Muscle of arm (tissue), 14 donors: ENCODE measurements at places on chromosomes 1 and 21. TPM values are rescaled to one million over a fixed set of nuclear protein-coding genes. Genes with fewer than 3 reads are reported as not detected.

DNA sequence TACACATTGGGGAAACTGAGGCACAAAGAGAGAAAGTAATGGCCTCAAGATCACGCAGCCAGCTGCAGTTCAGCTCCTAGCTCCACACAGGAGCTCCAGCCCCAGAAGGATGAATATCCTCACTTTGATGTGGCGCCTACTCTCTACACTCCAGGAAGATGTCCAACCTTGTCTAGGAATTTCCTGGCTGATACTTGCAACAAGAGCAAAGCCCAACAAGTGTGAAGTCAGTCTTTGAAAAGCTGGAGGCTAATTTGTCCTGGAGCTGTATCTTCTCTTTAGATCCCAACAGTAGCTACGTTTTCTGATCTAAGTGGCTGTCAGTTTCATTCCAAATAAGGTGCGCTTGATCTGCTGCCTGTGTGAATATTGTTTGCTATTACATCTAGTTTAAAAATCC, 344.9 kb downstream of the PTPRU start:
- no peak for DNase-seq

MAP10 gene
- 2.9 TPM for polyA plus RNA-seq

DNA sequence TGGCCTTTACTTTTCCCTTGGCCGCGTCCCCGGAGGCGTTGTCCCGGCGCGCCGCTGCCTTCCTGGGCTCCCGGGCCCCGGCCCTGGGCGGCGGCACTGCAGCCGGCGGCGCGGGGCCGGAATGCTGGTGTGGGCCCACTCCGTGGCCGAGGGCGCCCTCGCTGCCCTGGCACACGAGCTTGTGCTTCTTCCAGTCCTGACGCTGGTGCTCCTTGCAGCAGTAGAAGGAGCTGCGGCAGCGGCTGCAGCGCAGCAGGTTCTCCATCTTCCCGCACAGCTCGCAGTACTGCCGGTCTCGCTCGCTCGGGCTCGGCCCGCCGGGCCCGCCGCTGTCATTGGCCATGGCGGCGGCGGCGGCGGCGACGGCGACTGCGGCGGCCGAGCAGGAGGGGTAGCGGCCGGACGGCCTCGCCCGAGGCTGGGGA, 529 bp downstream of the EGLN1 start:
- peak; percentile 30 for DNase-seq

DNA sequence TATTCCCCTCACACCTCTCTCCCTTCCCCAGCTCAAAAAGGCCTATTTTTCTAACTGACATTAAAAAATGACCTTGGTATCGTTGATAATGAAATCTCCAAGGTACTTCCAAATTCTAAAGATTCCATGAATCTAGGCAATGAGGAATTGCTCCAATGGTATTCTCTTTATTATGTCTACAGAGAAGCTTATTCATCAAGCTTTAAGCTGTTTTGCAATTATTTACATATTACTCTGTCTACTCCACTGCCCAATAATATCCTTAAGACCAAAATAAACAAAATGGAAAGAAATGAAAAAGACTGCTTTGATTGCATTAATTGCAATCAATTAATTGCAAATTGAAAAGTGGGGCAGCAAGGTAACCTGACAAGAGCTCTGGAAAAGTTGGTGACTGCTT, 7.9 kb downstream of the PLPP3 start:
- DNase-seq = no peak

DNA sequence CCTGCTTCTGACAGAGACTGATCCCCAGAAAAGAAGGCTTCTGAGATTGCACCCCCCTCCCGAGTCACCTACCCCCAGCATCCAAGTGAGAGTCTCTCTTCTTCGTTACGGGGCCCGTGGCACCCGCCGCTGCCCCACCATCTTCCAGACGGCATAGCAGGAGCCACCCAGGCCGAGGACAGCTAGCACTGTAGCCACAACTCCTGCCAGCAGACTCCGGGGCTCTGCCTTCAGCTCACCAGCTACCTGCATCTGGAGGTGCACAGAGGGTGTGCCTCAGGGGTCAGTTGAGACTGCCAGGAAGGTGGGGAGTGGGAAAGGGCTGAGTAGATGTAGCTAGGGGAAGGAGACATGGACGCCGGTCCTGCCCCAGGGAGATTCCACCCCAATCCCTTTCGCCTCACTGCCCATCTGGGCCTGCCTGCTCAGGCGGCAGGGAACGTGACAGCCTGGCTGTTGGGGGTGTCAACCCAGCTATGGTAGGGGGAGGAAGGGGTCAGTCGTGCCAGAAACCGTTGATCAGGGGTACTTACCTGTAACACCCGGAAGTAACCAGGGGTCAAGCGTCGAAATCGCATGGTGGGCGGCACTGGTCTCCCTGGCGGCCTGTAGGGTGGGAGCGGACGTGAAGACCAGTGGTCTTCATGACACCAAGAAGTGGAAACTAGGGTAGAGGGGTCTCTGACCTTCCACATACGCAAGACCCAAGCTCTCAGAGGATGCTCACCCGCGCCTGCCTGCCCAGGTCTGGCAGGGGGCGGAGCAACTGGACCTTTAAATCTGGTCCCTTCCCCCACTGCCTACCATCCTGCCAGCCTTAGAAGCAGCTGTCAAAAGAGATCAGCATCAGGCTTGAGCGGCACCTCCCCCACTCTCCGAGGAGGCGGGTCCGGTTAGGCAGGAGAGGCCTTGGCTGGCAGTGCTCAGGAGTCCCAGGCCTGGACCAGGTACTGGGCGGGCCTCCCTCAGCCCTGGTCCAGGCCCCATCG, at the start of gene ZNF593OS:
ZNF593OS (minus strand) TSS at position 749 of the 989 bp plus-strand sequence; CDS start at position 578, 171 bp downstream.
- DNase-seq = no peak

DNA sequence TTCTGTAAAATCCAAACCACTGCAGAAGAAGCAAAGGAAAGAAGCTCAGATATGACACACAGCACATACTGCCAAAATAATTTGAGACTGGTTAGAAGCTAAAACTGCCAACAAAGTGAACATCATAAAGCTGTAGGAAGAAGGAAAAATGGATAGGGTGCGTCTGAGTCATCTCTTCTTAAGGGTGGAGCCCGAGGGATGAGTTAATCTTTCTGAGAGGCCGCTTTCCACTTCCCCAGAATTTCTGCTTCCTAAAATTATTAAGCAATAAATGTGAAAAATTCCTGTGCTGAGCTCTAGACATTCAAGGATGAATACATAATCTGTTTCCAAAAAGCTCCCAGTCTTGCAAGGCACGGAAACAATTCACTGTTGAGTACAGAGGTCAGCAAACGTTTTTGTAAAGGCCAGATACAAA, 20.1 kb downstream of the PPT1 start:
- no peak for DNase-seq

DNA sequence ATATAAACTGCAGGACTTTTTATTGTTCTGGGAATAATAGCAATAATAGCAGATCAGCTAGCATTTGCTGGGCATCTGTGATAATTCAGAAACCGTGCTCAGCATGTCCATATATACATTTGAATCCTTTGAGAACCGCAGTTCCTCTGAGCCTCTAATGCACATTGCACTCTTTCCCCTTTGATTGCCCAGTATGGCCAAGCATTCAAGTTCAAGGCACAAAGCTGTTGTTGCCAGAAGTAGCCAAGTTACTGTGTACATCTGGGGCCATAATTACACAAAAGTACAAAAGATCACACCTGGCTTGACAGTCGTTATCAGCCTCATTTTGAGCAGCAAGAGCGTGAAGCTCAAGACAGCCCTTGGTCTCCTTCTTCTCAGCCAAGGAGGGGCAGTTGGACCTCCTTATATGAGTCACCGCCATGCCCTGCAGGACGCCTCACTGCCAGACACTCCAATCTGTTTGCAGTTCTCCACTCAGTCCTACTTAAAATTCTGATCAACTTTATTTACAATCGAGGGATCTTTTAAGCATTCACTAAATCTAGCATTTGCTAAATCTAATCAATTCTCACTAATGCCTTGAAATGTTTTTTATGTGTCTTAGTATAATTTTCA, 216.0 kb downstream of the SLC35F3 start:
- no peak for DNase-seq

TMEM35B gene
- polyA plus RNA-seq = 20.2 TPM

MRAP gene
- not detected for polyA plus RNA-seq

A3GALT2 gene
- not detected for polyA plus RNA-seq

DNA sequence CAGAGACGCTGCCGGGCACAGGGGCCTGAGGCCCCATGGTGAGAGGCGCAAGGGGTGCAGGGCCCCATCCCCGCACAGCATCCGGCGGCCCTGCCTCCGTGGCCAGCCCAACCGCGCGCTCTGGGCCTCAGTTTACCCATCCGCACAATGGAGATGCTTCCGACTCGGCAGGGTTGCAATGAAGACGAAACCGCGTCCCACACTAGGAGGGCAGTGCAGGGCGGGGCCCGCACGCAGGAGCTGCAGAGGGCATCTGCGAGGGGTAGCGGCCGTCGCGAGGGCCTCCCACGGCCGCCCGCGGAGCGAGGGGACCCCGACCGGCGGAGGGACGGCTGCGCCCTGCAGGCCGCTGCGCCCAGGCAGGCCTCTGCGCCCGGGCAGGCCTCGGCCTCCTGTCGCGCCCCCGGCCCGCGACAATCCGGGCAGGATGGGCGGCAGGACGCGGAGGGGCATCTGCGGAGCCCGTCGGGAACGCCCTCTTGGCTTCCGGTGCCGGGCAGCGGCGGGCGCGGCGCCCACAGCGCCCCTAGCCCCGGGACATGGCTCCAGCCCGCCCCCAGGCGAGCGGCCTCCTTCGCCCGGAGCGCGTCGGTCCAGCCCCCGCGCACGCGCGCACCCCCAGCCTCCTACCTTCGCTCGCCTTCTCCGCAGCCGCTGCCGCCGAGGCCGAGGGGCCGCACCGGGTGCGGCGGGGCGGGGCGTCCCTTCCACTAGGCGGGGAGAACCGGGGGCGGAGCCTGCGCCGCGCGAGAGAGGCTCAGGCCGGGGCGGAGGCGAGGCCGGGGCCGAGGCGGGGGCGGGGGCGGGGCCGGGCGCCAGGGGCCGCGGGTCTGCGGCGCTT, 15.3 kb downstream of the RNU1-1 start:
- peak; percentile 89 for DNase-seq

ENAH gene
- 171 TPM for polyA plus RNA-seq

DNA sequence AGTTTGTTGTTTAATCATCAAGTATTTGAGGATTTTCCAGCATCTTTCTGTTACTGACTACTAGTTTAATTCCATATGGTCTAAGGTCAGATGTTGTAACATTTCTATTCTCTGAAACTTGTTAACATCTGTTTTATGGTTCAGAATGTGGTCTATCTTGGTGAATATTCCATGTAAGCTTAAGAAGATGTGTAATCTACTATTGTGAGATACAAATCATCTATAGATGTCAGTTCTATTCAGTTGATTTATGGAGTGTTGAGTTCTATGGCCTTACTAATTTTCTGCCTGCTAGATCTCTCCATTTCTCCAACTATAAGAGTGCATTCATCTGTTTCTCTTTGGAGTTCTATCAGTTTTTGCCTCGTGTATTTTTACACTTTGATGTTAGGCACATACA, 31.5 kb downstream of the WARS2 start:
- DNase-seq = no peak

DNA sequence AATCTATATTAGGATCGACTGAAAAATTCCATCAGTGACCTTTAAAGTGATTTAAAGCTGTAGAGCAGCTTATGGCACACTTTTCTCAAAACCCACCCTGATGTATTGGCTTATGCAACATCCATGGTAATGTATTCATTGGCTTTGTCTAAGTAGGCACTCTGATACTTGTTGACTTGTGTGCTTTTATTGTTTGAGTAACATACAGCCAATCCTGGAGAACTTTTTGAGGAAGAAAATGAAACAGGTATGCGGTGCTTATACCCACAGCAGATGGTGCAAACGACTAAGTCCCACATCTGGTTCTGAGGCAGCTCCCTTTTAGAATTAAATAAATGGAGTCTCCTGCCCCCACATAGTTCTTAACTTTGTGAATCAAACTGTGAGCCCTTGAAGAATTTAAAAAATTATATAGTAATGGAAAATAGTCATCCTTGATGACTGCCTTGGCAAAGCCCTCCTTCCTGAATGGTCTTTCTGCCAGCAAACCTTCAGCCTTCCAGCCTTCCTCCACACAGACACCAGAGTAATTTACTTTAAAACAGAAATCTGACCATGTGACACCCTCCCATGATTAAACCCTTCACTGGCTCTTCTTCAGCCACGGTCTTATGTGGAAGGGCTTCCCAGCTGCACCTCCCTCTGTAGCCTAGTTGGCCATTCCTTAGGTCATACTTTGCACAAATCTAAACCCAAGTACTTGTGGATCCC, 116.0 kb downstream of the BCAR3 start:
- DNase-seq = no peak

DNA sequence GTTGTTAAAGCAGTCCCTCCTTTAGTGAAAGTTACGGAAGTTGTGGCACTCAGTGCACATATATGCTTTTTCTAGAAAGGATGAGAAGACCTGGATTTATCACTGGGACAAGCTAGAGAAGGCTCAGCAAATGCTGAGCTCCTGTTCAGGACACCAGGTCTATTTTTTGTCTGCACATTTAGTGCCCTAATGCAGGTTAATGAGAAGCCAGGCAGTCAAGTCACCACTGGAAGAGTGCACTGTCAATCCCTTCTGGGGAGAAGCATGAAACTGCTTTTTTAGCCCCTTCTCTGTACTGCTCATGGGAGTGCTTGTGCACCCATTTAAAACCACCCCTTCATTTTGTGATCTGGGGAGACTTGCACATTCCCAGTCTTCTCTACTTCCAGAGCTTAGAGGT, 624.1 kb upstream of the USP24 start:
- DNase-seq = no peak

DNA sequence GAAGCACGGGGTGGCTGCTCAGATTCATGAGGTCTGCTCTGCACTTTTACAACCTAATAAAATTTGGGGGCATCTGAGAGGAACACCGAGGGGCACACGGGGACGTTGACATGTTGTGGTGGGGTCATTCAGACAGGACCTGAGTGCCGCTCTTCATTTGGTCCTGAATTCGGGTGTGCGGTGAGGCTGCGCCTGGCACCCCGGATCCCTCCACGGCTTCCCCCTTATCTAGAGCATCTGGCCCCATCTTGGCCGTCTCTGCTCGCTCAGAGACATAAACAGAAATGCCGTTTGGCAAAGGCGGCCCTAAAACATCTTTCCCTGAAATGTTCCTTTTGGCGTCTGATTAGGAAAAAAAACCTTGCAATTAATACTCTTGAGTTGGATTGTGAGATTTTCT, 157.2 kb downstream of the PRDM16 start:
- no peak for DNase-seq
